GM04504 (cell line): ENCODE measurements at places on chromosomes 3 and 15.
A peak's percentile ranks its signal among the peaks of the same experiment; 100 is the strongest.

DNA sequence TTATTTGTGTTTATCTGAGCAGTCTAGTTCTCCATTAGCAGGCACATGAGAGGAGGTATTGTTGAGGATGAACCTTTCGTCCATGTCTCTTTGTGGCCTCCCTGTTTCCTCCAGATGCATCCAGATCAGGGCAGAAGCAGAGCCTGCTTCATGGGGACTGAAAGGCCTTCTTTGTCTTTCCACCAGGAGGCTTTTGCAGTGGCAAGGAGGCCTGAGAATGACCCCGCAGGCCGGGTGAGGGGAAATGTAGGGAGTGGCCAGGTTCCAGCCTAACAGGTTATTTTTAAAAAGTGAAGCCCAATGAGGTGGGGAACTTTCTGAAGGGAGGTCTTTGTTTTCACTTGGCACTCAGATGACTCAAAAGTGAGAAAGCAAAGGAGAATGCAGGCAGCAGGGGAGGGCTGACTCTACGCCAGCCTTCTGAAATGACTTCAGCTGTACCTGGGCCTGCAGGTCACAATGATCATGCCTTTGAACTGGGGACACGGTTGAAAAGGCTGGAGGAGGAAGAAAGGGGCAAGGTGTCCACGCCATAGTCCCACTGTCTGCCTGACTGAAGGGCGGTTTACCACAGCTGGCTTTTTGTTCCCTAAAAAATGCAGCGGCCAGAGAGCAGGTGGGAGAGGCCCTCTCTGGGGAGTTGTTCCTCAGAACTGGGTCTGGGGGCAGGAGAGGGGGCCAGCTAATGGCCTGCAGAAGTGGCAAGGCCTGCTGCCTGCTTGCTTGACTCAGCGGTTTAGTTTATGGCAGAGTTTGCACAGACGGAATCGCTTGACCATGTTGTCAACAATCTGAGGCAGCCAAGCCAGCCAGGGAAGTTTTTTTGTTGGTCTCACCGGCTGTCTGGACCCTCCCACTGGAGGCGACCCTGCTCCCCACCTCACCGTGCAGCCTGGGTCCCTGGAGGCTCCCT is 28.7 kb downstream of the CMTM7 start:
- DNase-seq = no peak

DNA sequence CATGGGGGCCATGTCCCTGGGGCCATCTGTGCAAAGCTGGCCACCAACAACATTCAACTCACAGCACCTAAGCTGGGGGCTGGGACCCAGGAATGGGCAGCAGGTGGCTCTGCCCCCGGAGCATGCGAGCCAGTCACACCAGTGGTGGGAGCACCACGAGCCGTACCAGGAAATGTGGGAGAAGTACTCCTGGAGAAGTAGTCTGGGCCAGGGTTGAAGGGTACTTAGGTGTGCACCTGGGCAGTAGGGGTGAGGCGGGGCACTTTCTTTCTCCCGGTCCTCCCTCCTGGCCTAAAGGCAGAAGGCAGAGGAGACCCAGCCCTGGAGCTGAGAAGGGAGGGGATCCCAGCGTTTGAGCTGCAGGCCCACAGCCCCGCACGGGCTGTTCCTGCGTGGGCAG is 94.2 kb downstream of the PLXNA1 start:
- no peak for DNase-seq

- DNase-seq = no peak
Observed at GRCh38 chr3:78506581-78507195, 1261.1 kb downstream of the ROBO1 start.

DNA sequence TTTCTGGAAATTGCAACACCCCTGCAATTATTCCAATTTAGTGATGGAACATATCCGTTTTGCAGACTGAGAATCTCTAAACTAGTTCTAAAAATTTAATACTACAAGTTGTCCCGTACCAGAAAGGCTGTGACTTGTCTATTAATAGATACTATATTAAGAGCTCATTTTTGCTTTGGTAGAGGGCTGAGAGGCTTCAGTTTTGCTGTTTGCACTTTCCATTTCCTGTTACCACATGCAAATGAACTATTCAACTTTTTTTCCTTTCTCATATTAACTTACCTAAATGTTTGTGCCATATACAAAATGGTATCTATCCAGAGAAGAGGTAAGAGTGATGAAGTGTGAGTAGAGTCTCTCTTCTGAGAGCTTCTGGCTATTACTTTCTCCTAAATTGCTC is 101.5 kb upstream of the CRBN start:
- no peak for DNase-seq

GRCh38 chr3:146065573-146066006 is 95.4 kb downstream of the PLOD2 start:
- peak; percentile 44 for DNase-seq

GRCh38 chr3:146124126-146124801 is 36.7 kb downstream of the PLOD2 start:
- DNase-seq = no peak

- no peak for DNase-seq
Observed at GRCh38 chr3:126480206-126480605, 4.5 kb upstream of the ZXDC start.

DNA sequence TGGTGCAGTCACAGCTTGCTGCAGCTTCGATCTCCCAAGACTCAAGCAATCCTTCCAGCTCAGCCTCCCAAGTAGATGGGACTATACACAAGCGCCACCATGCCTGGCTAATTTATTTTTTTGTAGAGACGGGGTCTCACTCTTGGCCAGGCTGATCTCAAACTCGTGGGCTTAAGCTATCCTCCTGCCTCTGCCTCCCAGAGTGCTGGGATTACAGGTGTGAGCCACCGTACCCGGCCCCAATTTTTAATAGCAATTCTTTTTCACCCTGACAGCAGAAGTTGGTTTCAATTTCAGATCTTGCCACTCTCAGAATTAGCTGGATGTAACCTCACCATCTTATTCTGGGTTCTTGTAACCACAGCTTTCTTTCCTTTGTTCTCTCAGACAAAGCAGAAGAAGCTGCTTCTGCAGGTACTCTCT is 64.8 kb downstream of the TRIM71 start:
- DNase-seq = no peak

DNA sequence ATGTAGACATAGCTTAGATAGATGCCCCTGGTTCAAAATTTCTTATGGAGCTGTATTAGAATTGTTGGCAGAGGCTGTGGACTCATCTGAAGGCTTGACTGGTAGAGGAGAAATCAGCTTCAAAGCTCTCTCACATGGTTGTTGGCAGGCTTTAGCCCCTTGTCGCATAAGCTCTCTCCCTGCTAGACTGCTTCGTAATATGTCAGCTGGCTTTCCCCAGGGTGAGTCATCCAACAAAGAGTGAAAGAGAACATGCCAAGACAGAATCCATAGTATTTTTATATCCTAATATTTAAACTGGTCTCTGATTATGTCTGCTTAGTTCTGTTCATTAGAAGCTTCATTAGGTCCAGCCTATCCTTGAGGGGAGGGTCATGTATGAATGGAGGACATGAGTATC is 427.4 kb upstream of the NAALADL2 start:
- no peak for DNase-seq
